Right ventricle myocardium superior (tissue), 1 donor: ENCODE measurements at places on chromosomes 7 and 10.
A peak's percentile ranks its signal among the peaks of the same experiment; 100 is the strongest.

- no peak for DNase-seq
Measured at GRCh38 chr7:44278451-44279161, 46.8 kb downstream of the CAMK2B start.

- DNase-seq = peak; percentile 52
Measured at GRCh38 chr7:24980534-24981170, 674 bp upstream of the OSBPL3 start.

DNA sequence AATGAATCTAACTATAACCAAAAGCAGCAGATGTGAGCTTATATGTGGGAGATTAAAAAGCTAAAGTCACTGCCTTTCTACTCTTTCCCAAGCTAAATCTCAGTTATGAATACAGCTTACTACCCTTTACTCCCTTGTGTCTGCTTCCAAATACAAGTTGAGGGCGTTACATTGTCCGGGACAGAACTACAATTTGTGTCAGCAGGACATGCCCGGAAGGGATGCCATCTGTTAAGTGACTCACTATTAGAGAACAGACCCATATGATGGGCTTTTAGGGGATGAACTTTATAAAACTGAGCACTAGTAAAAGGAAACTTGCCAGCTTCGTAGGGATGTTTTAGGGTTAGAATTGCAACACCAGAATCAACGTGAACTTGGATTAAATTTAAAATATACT, 299.7 kb upstream of the CSTF2T start:
- no peak for DNase-seq

- no peak for DNase-seq
Measured at GRCh38 chr10:119691726-119692125, 34.1 kb upstream of the INPP5F start.

DNA sequence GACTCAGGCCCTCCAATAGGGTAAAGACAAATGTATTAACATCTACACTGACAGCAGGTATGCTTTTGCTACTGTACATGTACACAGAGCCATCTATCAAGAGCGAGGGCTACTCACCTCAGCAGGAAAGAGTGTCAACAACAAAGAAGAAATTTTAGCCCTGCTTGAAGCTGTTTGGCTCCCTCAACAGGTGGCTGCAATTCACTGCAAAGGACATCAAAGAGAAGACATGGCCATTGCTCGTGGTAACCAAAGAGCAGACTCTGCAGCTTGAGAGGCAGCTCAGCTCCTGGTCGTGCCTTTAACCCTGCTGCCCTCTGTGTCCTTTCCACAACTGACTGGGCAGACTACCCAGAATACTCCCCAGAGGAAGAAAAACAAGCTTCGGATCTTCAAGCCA, 5.1 kb downstream of the AKR1B15 start:
- DNase-seq = no peak

- DNase-seq = peak; percentile 77
Measured at GRCh38 chr7:89232-90019, 102.9 kb upstream of the FAM20C start.

GRCh38 chr7:16637379-16637778, 8.2 kb downstream of the ANKMY2 start:
- DNase-seq = no peak

DNA sequence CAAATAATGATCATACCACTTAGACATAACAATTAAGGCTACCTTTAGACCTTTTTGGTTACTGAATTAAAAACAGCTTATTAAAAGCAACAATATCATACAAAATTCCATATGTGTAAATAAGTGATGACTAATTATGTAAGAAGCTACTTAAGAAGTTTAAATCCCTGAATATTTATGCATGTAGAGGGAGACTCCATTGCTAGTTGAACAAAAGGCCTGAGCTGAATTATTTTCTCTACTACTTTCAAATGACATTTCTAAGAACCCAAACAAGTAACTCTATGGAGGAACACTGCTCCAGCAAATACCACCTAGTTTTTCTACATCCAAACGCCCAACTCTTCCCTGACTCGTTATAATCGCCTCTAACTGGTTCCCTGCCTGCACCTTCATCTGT, 31.5 kb downstream of the EPC1 start:
- DNase-seq = no peak

DNA sequence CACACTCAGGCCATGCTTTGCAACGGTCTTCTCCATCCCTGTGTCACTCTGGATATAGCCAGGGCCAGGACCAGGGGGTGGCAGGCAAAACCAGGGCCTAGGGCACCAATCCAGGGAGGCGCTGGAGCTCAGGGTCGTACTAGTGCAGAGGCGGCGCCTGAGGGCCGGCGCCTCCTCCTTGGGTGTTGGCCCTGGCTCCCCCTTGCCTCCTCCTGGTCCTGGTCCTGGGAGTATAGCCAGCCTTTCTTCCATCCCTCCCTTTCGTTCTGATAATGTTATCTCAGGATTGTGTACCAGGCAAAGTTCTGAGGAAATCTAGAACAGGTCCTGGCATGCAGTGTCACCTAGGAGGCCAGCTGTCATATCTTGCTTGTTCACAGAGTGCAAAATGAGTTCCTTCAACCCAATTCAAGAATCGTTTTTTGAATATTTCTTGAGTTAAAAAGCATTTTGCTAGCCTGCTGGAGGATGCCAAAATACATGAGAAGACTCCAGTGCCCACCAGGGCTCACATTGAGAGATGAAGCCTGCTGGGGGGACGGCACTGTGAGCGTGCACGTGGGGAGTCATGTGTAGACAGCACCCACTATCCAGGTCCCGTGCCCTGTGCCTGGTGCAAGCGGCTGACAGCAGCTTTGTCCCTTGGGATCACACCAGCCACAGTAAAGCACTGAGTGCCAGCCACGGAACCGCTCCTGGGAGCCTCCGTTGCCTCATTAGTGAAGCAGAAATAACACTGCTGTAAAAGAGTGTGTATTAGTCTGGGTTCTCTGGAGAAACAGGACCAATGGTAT, 106.9 kb upstream of the C7orf33 start:
- no peak for DNase-seq
